ENCODE measurements at places on chromosomes 4 and X. TPM values are rescaled to one million over a fixed set of nuclear protein-coding genes. Genes with fewer than 3 reads are reported as not detected.

MEPE gene
- not detected for total RNA-seq

TASL gene
- 3.6 TPM for total RNA-seq

PDHA2 gene
- total RNA-seq = not detected

CLDN34 gene
- not detected for total RNA-seq

RADX gene
- total RNA-seq = 7.6 TPM

COL4A5 gene
- not detected for total RNA-seq

SPATA4 gene
- total RNA-seq = not detected

- H3K4me3 ChIP-seq = no peak overlapping the region
- H3K4me1 ChIP-seq = no peaks in the 10 kb centered on the region
- no peaks in the 10 kb centered on the region for H3K36me3 ChIP-seq
- H3K27ac ChIP-seq = no peak overlapping the region
These were observed 123.4 kb downstream of the SPCS3 start for GRCh38 chr4:176443117-176443516.

GRCh38 chr4:2254665-2255500 lies 7.0 kb downstream of the MXD4 start:
- peaks cover 3% of the 10 kb centered on the region for H3K4me1 ChIP-seq
- H3K4me3 ChIP-seq = no peak overlapping the region
- peak; percentile 51 for DNase-seq

DNA sequence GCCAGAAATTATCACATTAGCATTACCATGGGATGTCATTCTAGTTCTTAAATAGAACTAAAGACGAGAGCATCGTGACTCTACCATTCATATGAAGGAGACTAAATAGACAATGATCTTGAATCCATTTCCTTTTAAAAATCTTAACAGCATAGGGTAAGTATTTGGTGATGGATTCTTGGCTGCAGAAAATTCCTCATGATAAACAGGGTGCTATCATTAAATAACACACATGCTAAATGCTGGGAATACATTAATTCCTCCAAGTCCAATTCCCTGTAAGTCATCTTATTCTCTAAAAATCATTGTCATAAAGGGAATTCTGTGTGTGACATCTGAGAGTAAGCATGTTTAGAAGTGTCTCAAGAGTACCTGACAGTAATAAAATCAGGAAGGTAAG lies 470.4 kb upstream of the MAGEB2 start:
- no peaks in the 10 kb centered on the region for H3K27me3 ChIP-seq

DNA sequence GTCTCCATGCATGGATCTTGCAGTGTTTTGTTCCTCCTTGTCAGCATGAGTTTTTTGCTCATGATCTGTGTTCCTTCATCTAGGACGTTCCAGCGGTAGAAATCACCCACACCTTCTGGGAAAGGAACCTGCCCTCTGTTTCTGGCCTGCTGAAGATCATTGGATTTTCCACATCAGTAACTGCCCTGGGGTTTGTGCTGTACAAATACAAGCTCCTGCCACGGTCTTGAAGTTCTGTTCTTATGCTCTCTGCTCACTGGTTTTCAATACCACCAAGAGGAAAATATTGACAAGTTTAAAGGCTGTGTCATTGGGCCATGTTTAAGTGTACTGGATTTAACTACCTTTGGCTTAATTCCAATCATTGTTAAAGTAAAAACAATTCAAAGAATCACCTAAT lies 88.2 kb downstream of the MAOA start:
- H3K4me3 ChIP-seq = no peak overlapping the region
- no peaks in the 10 kb centered on the region for H3K4me1 ChIP-seq
- no peaks in the 10 kb centered on the region for H3K36me3 ChIP-seq
- DNase-seq = no peak

GRCh38 chr4:168853770-168854169 lies 156.3 kb downstream of the CBR4 start:
- peaks cover 15% of the 10 kb centered on the region for H3K4me1 ChIP-seq
- H3K4me3 ChIP-seq = peak overlapping the region; percentile 1
- no peaks in the 10 kb centered on the region for H3K27me3 ChIP-seq
- peak overlapping the region; percentile 15 for H3K27ac ChIP-seq

- DNase-seq = no peak
- no peak overlapping the region for H3K4me3 ChIP-seq
- no peaks in the 10 kb centered on the region for H3K4me1 ChIP-seq
- H3K27ac ChIP-seq = no peak overlapping the region
- H3K27me3 ChIP-seq = no peaks in the 10 kb centered on the region
These were observed 118.0 kb downstream of the SPCS3 start for GRCh38 chr4:176437756-176438155.

- H3K4me1 ChIP-seq = peaks cover 66% of the 10 kb centered on the region
- peaks cover 13% of the 10 kb centered on the region for H3K36me3 ChIP-seq
- peak overlapping the region; percentile 76 for H3K4me3 ChIP-seq
- H3K27ac ChIP-seq = peak overlapping the region; percentile 87
- DNase-seq = peak; percentile 79
These were observed 139.5 kb downstream of the SH3KBP1 start for GRCh38 chrX:19747652-19748610.

All from natural killer cell treated with Interleukin-12 subunit alpha and Interleukin-12 subunit beta and Interleukin-15 and Interleukin-18, amount 100 ng/mL, for 72 hours (primary cell).